ENCODE measurements at places on chromosomes 16 and 17.
A peak's percentile ranks its signal among the peaks of the same experiment; 100 is the strongest.

- DNase-seq, result no peak
These were observed 422.2 kb upstream of the CDH11 start for GRCh38 chr16:65543781-65544740.

DNA sequence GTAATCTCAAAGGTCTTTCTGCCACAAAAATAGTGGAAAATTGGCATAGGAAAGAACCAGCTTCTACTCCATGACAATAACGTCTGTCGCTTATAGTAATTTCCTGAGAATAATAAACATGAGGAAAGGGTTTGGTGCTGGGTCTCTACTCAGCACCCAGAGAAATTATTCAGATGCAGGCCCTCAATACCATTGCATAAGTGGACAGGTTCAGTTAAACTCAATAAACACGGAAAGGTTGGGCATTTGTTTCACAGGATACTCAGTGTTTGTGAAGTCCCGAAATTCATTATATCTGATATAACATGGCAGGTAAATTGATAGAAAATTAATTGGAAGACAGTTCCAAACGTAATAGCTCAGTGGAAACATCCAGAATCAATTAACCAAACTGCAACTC, 254.0 kb downstream of the CNTNAP4 start:
- DNase-seq, result no peak

DNA sequence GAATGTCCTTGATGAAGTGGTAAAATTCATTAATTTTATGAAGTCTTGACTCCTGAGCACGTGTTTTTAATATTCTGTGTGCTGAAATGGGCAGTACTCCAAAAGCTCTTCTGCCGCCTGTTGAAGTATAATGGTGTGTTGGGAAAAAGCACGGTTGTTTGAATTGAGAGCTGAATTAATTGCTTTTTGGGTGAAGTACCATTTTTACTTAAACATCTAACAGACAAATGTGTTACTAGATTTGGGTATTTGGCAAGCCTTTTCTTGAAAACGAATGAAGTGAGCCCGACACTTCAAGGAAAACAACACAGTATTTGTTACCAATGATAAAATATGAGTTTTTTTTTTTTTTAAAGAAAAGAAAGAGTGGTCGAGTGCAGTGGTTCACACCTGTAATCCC, 22.5 kb downstream of the WWP2 start:
- DNase-seq, result no peak

GRCh38 chr17:1481736-1482135, 10.8 kb downstream of the MYO1C start:
- no peak for DNase-seq

DNA sequence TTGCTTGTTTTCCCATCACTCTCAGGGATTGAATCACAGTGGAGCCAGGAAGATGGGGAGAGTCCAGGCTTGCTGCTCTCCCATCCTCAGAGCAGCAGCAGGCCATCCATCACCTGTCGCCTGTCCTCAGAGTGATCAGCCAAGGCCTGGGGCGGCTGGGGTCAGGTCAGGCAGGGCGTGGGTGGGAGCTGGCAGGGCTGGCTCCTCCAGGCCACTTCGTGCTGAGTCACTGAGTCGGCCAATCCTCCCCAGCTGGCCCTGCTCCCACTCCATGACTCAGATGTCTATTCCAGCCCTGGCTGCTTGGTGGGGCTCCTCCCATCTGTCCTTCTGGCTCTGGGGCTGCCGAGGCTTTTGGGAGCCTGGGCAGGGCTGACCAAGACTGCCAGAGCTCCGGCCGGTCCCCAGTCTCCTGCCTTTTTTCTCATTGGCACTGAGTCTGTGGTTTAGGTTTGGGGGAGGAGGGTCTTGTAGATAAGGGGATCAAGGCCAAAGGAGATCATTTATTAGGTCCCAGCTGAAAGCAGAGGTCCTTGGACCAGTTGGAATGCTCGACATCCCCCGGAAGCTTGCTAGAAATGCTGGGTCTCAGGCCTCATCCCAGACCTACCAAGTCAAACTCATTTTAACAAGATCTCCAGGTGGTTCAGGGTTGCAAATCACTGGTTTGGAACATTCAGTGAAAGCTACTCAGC, 72.7 kb downstream of the ABCC1 start:
- DNase-seq, result peak; percentile 75

GRCh38 chr16:12833926-12834325, 30.2 kb upstream of the CPPED1 start:
- DNase-seq, result no peak

- DNase-seq, result no peak
These were observed 533.4 kb downstream of the KCNJ2 start for GRCh38 chr17:70702683-70703255.

- no peak for DNase-seq
These were observed 30.0 kb upstream of the USP22 start for GRCh38 chr17:21072745-21073197.

DNA sequence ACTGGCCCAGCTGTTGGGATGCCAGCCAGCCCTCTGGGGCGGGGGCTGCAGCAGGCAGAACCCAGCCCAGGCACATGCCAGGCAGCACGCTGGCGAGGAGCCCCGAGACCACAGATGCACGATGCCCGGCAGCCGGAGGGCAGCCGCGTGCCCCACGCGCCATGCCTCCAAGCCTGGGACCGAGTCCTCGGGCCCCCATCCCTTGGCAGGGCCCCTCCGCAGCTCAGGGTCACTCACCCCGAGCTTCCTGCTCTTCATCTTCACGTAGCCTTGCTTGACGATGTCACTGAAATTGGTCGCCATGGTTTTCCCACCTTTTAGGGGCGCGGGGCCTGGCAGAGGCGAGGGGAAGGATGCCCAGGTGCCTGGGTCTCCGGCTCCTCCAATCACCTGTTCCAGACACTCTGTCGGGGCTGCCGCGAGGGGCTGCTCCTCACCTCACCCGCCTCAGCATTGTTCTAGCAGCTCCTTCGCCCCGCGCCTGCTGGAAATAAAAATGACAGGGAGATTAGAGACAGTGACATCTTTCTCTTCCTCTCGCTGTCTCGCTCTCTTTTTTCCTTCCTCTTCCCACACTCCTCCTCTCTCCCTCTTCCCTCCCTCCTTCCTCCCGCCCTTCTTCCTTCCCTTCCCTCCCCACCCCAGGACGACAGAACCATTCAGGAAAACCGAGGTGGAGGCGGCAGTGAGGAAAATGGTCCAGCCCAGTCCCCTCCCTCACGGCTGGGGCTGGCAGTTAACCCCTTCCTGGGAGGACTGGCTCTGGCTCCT, 6.9 kb downstream of the DOK4 start:
- peak; percentile 65 for DNase-seq

- DNase-seq, result no peak
These were observed 49.0 kb downstream of the KANSL1 start for GRCh38 chr17:46144246-46144645.

- DNase-seq, result no peak
These were observed 6.9 kb downstream of the CCR7 start for GRCh38 chr17:40558300-40558889.

GRCh38 chr17:78617511-78618061, 40.4 kb upstream of the DNAH17 start:
- no peak for DNase-seq

DNA sequence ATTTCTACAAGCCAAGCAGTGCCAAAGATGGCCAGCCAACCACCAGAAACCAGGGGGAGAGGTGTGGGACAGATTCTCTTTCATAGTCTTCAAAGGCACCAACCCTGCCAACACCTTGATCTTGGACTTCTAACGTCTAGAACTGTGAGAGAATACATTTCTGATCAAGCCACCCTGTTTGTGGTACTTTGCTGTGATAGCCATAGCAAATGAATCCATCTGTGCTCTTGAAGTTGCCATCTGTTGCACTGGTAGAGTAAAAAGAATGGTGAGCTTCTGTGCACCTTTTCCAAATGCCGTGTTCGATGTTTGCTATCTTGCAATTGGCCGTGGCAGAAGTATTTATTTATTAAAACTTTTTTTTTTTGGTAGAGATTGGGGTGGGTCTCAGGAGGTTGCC, 16.7 kb upstream of the ADGRG1 start:
- no peak for DNase-seq

GRCh38 chr17:67487506-67487905, 110.4 kb downstream of the PITPNC1 start:
- DNase-seq, result no peak

GRCh38 chr17:11898526-11899235, 98.6 kb downstream of the ZNF18 start:
- DNase-seq, result no peak

- peak; percentile 46 for DNase-seq
These were observed 696.9 kb downstream of the WWOX start for GRCh38 chr16:78796221-78796866.

- no peak for DNase-seq
These were observed 18.0 kb downstream of the GRB7 start for GRCh38 chr17:39755554-39756379.

DNA sequence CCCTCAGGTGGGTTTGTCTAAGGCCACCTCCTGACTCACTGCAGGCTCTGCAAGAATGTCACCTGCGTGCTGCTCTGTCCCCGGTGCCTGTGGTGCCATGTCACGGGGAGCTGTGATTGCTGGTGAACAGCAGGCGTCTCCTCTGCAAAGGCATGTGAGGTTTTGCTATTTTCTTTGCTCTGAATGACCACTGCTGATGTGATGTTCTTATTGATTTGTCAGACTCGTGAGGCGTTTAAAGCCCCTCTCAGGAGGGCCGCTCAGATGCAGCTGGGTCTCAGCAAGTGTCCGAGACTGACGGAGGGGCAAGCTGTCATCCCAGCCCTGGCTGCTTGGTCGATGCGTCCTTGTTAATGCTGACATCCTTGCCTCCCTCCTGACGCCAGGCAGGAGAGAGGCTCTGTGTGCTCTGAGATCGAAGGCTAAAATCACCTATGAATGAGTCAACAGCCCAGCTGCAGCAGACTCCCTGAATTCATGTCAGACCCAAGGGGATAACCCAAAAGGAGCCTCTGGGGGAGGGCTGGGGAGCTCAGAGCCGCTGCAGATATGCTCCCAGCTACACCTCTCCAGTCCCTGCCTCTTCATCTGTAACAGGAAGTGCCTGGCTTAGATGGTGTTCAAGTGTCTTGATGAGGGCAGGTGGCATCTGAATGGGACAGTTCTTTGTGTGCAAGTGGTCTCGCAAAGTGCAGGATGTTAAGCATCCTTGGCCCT, 11.8 kb upstream of the PEMT start:
- DNase-seq, result no peak

- DNase-seq, result no peak
These were observed 173.1 kb downstream of the HS3ST3A1 start for GRCh38 chr17:13428611-13429042.

DNA sequence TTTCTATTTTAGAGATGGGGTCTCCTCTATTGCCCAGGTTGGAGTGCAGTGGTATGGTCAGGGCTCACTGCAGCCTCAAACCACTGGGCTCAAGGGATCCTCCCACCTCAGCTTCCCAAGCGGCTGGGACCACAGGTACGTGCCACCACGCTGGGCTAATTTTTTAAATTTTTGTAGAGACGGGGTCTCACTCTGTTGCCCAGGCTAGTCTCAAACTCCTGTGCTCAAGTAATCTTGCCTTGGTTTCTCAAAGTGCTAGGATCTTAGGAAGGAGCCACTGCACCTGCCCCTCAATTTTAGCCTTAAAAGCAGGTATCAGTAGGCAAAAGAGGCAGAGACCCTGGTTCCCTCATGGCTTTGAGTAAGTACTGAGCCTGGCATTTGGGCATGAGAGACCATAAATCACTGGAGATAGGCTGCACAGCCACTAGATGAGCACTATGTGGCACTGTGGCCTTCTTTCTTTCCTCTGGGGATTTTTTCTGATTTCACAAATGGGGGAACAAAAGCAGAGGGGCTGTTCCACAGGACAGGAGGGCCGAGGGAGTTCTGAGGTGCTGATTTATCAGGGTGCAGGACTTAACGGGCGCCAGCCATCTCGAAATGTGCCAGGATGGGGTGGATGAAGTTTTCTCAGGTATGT, 82.2 kb downstream of the PLXDC1 start:
- DNase-seq, result peak; percentile 49

DNA sequence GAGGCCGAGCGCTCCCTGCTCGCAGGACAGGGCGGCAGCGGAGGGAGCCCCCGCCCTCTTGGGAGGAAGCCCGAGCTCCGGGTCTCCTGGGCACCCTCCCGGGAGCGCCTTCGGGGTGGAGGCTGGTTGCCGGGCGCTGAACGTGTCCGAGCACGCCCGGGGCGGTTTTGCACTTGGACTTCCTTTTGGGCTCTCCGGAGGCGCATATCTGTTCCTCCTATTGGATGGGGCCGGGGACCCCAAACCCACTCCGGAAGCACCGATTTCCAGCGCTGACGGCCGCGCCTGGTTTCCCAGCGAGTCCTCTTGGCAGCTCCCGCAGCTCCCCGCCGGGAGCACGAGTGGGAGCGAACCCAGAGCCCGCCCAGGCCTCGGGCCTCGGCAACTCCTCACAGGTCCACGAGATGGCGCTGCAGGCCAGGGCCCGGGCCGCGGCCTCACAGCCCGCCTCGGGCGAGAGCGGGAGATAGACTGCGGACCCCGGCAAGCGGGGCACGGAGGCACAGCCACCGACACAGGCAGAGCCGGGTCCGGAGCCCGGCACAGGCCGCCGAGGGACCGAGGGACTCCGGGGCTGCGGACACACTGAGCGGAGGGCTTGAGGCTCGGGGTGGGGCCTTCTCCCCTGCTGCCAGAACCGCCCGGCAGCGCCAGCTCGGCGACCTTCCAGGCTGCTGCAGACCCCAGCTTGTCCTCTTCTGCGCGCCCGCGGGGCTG, 12.7 kb downstream of the TBX2 start:
- DNase-seq, result peak; percentile 84

DNA sequence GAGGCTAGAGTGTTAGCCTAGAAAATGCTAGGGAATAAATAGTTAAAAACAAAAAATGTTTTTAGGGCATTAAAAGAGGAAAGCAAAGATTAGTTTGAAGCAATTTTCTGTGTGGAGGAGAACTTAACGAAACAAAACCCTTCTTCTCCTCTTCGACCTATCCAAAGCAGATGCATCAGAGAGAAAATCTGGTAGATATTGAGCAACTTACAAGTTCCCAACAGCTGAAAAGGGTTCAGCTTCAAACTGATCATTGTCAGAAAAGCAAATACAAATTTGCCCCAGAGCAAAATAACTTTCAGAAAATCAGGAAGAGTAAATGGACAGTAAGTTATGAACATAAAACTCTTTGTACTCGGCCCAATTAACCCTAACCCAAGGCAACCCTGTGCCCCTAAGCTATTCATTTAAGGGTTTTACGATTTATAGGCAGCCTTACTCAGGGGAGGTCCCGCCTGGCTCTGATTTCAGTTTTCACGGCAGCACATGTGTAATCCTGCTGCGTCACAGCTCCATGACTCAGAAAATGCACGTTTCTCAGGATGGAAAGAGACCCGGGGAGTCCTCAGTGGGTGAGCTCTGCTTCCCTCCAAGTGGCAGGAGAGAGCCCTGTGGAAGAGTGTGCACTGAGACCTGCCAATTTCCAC, 405.7 kb upstream of the SALL1 start:
- DNase-seq, result peak; percentile 62

All from left kidney (tissue), 8 donors.